Activated naive CD8-positive, alpha-beta T cell treated with anti-CD3 and anti-CD28 coated beads, Interleukin-2, amount 10 ng/mL, durations not matched to agents 7 days and 5 days (primary cell): ENCODE measurements at places on chromosomes 1 and 21. TPM values are rescaled to one million over a fixed set of nuclear protein-coding genes. Genes with fewer than 3 reads are reported as not detected.

The ACKR1 gene
- total RNA-seq: not detected

The SPATA1 gene
- total RNA-seq: 3.3 TPM

The RAB7B gene
- 0.80 TPM for total RNA-seq

The PERM1 gene
- not detected for total RNA-seq

The S100A3 gene
- not detected for total RNA-seq

The PAQR6 gene
- 7.0 TPM for total RNA-seq

GRCh38 chr1:39508857-39509305 is 17.4 kb downstream of the BMP8A start:
- H3K27me3 ChIP-seq: peaks cover 28% of the 10 kb centered on the region
- H3K4me1 ChIP-seq: peaks cover 12% of the 10 kb centered on the region

GRCh38 chr21:36265431-36265830 is 54.6 kb upstream of the MORC3 start:
- H3K4me1 ChIP-seq: peaks cover 3% of the 10 kb centered on the region
- peaks cover 7% of the 10 kb centered on the region for H3K36me3 ChIP-seq
- no peaks in the 10 kb centered on the region for H3K27me3 ChIP-seq

DNA sequence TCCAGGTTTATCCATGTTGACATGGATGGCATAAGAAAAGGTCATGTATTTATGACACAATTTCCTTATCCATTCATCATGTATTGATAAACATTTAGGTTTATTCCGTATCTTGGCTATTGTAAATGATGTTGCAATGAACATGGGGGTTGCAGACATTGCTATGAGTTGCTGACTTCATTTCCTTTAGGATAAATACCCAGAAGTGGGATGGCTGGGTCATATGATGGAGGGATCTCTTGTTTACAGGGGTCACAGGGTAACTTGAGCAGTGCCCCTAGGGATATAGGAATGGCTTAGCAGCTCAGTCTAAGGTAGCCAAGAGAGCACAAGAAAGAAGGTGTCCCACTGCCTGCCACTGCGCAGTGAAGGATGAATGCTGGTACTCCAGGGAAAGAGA is 229.6 kb upstream of the COA6 start:
- H3K4me3 ChIP-seq: no peak overlapping the region
- no peaks in the 10 kb centered on the region for H3K36me3 ChIP-seq
- peaks cover 55% of the 10 kb centered on the region for H3K27me3 ChIP-seq
- H3K27ac ChIP-seq: no peak overlapping the region
- no peak for DNase-seq

DNA sequence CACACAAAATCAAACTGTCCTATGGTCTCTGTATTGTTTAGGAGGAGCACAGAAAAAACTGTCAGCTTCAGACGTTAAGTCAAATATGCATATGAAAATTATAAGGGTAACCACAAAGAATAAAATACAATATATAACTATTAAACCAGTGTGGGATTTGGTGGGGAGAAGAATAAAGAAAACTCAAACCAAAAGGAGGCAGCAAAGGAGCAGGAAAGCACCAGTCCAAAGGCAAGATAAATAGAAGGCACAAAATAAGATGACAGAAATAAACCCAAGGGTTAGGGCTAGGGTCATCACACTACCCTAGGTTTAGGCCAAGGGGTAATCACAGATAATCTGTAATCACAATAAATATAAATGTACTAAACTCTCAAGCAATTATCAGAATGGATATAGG is 32.8 kb downstream of the DLGAP3 start:
- no peak overlapping the region for H3K4me3 ChIP-seq
- peaks cover 1% of the 10 kb centered on the region for H3K36me3 ChIP-seq
- no peaks in the 10 kb centered on the region for H3K4me1 ChIP-seq
- H3K27ac ChIP-seq: no peak overlapping the region
- H3K27me3 ChIP-seq: peaks cover 14% of the 10 kb centered on the region
- no peak for DNase-seq

DNA sequence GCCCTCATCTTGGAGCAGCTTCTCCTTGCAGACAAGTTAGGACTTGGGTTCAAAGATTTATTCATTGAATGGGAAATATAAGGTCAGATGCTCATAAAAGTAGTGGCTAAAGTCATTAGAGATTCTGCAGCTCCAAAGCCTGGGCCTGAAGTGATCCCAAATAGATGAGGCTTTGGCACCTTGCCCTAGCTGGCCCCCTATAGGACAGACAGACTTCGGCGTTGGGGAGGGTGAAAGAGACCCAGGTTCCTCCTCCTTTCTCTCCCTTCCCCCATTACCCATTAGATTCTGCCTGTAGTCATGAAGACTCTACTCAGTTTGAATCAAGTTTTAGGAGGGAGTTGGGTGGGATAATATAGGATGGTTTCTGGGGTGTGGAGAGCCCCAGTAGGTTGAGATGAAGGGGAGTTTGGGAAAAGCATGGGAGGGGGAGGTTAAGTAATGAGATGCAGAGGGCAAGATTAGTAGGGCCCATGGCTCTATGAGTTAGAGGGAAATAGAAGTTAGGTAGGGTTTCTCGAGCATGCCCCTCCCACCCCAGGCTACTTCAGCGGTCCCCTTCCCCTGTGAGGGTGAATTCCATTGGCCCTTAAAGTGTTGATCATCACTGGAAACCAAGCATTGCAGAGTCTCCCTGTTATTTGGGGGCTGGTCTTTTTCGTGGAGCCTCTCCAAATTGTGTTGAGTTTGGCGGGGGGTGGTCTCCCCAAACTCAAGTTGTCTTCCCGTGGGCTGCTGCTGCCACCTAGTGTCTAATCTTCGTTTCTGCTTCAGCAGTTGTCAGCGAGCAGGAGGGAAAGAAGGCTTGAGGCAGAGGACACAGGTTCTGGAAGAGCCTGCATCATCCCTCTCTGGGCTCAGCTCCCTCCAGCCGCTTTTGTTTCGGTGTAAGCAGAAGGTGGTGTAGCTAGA is 2.1 kb upstream of the AHDC1 start:
- no peaks in the 10 kb centered on the region for H3K36me3 ChIP-seq
- H3K27me3 ChIP-seq: no peaks in the 10 kb centered on the region
- DNase-seq: no peak
- peak overlapping the region; percentile 70 for H3K27ac ChIP-seq

DNA sequence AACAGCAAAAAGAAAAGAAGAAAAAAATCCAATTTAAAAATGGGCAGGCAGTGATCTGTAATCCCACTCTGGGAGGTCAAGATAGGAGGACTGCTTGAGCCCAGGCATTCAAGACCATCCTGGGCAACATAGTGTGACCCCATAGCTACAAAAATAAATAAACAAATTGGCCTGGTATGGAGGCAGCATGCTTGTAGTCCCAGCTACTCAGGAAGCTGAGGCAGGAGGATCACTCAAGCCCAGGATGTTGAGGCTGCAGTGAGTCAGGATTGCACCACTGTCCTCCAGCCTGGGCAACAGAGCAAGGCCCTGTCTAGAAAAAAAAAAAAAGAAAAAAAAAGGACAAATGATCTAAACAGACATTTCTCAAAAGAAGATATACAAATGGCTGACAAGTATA is 99.6 kb downstream of the EIF4G3 start:
- no peak overlapping the region for H3K27ac ChIP-seq
- no peak for DNase-seq
- peaks cover 16% of the 10 kb centered on the region for H3K36me3 ChIP-seq
- H3K4me1 ChIP-seq: peaks cover 12% of the 10 kb centered on the region

DNA sequence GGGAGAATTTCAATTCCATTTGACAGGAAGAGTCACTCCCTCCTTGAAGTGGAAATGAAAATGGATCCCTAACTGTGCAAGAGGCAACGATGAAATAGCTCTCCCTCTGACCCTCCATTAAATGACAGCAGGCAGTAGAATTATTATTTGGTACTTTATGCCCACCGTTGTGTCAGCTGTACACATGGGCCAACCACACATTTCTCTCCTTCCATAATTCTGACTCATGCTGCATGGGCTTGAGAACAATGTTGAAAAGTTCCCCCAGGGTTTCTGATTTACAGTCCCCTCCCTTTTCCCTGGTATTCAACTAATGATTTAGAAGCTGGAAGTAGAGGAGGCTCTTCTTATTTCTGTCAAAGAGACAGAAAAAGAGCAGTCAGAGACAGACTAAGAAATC is 103.5 kb downstream of the RGS7 start:
- DNase-seq: no peak
- H3K4me1 ChIP-seq: no peaks in the 10 kb centered on the region
- H3K27me3 ChIP-seq: no peaks in the 10 kb centered on the region
- no peak overlapping the region for H3K27ac ChIP-seq
- H3K36me3 ChIP-seq: no peaks in the 10 kb centered on the region
- no peak overlapping the region for H3K4me3 ChIP-seq
